Nasal cavity respiratory epithelium epithelial cell of viscerocranial mucosa (primary cell): ENCODE measurements at places on chromosomes 11 and 22. TPM values are rescaled to one million over a fixed set of nuclear protein-coding genes. Genes with fewer than 3 reads are reported as not detected.

GRIK4 gene
- not detected in 2 replicates for total RNA-seq

PATE4 gene
- total RNA-seq = not detected in 2 replicates

OR8K3 gene
- total RNA-seq = not detected in 2 replicates

BAIAP2L2 gene
- 1.0 TPM in 1 of 2 replicates, not detected in the other for total RNA-seq

CCDC15 gene
- total RNA-seq = 1.00 and 3.1 TPM in 2 replicates

B3GAT1 gene
- total RNA-seq = under 0.01 TPM in 1 of 2 replicates, not detected in the other

PTGDR2 gene
- total RNA-seq = under 0.01 and 0.07 TPM in 2 replicates

BDNF gene
- 0.68 and 1.4 TPM in 2 replicates for total RNA-seq

HBB gene
- total RNA-seq = not detected in 2 replicates

RAC2 gene
- total RNA-seq = 6.5 and 18.8 TPM in 2 replicates

CCDC134 gene
- 7.2 and 9.3 TPM in 2 replicates for total RNA-seq

PTPRCAP gene
- 0.28 TPM in 1 of 2 replicates, not detected in the other for total RNA-seq

TSG101 gene
- total RNA-seq = 59.7 and 62.9 TPM in 2 replicates

THRSP gene
- total RNA-seq = not detected in 2 replicates

E2F8 gene
- under 0.01 and 0.14 TPM in 2 replicates for total RNA-seq

RFPL2 gene
- total RNA-seq = not detected in 2 replicates

DAGLA gene
- total RNA-seq = under 0.01 and 2.2 TPM in 2 replicates

LMNTD2 gene
- 1.0 and 2.0 TPM in 2 replicates for total RNA-seq

SLC22A12 gene
- not detected in 2 replicates for total RNA-seq

DDI1 gene
- total RNA-seq = not detected in 2 replicates

SLC5A12 gene
- 0.28 and 0.34 TPM in 2 replicates for total RNA-seq

SYT12 gene
- total RNA-seq = 0.34 and 10.2 TPM in 2 replicates

GPR83 gene
- total RNA-seq = under 0.01 and 0.07 TPM in 2 replicates

OR10D3 gene
- not detected in 2 replicates for total RNA-seq

CFAP68 gene
- total RNA-seq = 15.9 and 21.2 TPM in 2 replicates

CARD18 gene
- 1.0 TPM in 1 of 2 replicates, not detected in the other for total RNA-seq

ACAD8 gene
- total RNA-seq = 15.7 and 16.4 TPM in 2 replicates

TP53I11 gene
- 3.1 and 10.4 TPM in 2 replicates for total RNA-seq

CECR2 gene
- 0.07 and 0.34 TPM in 2 replicates for total RNA-seq
